ENCODE measurements at places on chromosomes 2 and 18.

DNA sequence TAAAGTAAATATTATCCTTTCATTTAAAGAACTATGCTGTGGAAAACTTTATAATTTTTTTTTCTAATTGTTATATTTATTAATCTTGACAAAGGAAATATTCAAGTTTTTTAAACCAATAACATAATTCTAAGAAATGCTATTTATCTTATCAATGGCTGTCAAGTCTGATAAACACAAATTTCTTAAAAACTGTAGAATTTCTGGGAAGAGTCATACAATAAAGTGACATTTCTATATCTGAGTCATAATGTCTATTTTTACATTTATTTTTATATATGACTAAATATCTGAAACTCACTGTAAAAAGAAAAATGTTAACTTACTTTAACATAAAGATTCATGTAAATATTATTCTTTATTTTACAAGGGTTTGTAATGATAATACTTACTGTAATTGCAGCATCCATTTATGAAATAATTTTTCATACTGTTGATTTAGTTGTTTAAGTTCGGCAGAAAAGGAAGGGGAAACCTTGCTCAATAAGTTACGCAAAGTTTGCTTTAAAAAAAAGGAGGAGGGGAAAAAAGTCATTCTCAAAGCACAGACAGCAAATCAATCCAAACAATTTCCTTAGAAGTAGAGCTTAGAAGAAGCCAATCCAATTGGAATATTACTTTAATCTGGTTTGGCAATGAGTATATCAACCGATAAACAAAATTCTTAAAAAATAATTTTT is 32.4 kb downstream of the ORC2 start:
- no peak for DNase-seq

DNA sequence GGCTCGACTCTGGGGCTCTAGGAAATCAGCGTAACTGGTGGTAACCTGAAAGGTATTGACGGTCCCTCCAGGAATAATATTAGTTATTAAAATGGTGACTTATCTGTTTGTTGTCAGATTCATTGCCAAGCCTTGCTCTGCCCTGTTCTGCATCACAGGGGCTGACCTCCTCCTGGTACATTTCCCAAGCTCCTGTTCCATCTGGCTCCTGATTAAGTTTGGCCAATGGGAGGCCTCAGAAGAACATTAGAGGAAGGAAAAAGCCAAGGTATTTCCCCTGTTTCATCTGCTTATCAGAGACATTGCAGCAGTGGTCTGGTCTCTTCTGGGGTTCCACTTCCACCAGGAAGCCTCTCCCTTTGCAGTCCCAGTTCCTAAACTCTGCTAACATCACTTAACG is 527.0 kb downstream of the TNS1 start:
- DNase-seq, result no peak

DNA sequence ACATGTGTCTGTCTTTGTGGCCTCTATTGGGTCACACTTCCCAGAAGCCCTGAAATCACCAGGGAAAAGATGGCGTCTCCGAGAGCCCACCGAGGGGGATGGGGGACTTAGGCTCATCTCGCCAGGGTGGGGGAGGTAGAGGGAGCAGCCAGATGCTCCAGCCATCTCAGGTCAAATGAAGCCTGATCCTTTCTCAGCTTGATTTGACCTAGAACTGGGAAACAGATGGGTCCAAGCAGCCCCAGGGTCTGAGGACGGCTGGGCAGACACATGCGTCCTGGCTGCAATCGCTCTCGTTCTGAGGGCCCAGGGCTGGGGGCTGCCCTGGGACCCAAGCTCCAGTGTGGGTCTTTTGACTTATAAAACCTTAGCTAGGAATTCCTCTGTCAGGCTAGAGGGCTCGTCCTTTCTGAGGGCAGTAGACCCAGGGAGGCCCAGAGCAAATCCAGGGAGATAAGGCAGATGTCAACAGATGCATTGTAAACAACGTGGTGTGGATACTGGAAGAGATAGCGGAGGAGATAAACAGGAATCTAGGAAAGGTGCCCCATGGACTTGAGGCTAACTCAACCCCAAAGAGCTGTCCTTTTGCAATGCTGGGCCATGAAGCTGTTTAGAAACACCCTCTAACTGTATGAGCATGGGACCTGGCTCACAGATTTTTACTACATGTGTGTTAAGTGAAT is 127.7 kb downstream of the MYCN start:
- no peak for DNase-seq

GRCh38 chr2:232415736-232416520 is 9.3 kb downstream of the ALPG start:
- DNase-seq, result no peak

DNA sequence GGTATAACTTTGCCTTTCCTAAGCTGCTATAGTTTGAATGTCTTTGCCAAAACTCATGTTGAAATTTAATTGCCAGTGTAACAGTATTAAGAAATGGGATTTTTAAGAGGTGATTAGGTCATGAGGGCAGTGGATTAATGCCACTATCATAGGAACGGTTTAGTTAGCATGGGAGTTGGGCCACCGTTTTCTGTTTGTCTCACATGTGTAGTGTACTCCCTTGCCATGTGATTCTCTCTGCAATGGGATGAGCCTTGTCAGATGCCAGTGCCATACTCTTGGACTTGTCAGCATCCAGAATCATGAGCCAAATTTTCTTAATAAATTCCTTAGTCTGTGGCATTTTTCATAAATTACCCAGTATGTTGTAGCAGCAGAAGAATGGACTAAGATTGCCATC is 388.9 kb upstream of the RGPD4 start:
- DNase-seq, result no peak
